ENCODE measurements at places on chromosomes 4 and X. TPM values are rescaled to one million over a fixed set of nuclear protein-coding genes. Genes with fewer than 3 reads are reported as not detected.
A peak's percentile ranks its signal among the peaks of the same experiment; 100 is the strongest.

- no peaks in the 10 kb centered on the region for H3K4me1 ChIP-seq
- H3K27ac ChIP-seq = no peak overlapping the region
- no peaks in the 10 kb centered on the region for H3K36me3 ChIP-seq
- DNase-seq = no peak
Measured at GRCh38 chrX:44039556-44039955, 66.4 kb upstream of the NDP start.

GRCh38 chr4:22537864-22538263 lies 22.0 kb upstream of the ADGRA3 start:
- no peaks in the 10 kb centered on the region for H3K4me1 ChIP-seq
- H3K36me3 ChIP-seq = peaks cover 1% of the 10 kb centered on the region
- H3K27ac ChIP-seq = no peak overlapping the region
- H3K4me3 ChIP-seq = no peak overlapping the region
- no peak for DNase-seq

DNA sequence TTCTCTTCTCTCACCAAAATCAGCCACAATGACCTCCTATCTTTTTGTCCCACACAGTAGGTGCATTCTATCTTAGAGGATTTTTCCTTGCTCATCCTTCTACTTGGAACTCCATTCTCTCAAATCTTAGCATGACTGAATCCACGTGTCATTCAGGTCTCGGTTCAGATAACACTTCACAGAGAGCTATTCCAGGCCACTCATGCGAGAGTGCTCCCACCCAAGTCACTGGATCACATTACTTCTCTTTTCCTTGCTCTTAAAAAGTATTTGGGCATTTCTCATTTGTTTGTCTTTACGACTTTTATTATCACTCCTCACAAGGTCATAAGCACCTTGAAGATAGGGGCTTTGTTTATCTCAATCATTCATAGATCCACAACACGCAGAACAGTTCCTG lies 647.5 kb upstream of the TENM3 start:
- no peak overlapping the region for H3K27ac ChIP-seq
- no peaks in the 10 kb centered on the region for H3K4me1 ChIP-seq
- H3K36me3 ChIP-seq = no peaks in the 10 kb centered on the region
- no peak overlapping the region for H3K4me3 ChIP-seq

DNA sequence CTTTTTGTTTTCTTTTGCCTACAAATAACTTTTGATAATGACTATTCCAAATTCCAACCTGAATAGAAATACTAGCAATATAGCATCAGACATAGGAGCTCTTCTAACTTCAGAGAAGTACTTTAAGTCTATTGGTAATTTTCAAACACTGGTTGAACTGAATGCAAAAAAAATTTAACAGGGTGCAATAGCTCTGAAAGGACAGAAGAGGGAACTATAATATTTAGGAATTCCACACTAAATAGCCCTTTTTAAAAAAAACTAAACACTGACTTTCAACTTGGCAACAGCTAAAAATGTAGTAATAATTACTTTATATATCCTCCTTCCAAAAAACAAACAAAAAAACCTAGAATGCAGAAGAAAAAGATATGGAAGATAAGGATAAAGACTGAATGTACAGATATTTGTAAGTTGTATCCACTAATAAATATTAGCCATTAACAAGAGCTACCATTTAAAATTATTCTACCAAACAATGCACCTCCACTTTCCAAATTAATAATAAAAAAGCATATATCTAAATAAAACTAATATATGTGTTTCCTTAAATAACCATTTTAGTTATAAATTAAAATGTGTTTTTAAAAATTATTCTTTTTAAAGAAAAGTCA lies 81.4 kb downstream of the FBXW7 start:
- no peaks in the 10 kb centered on the region for H3K36me3 ChIP-seq
- H3K27ac ChIP-seq = no peak overlapping the region
- H3K4me3 ChIP-seq = no peak overlapping the region
- H3K27me3 ChIP-seq = no peaks in the 10 kb centered on the region
- H3K4me1 ChIP-seq = peaks cover 29% of the 10 kb centered on the region
- DNase-seq = no peak

DNA sequence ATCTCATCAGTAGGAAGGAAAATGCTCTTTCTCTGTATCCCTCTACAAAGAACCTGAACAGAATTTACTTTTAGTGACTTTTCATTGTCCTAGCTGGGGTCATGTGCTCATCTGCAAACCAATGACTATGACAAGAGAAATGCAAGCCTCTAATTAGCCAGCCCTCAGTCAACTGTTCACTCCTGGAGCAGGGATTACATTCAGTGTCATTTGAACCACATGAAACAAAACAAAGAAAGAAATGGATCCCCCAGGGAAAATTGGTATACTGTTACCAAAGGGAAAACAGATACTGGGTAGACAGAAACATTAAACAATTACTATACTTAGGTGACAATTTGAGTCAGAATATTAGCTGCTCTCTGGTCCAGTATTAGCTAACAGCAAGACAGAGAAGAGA lies 173.6 kb downstream of the RCHY1 start:
- H3K4me3 ChIP-seq = no peak overlapping the region
- no peaks in the 10 kb centered on the region for H3K27me3 ChIP-seq
- H3K4me1 ChIP-seq = no peaks in the 10 kb centered on the region

DNA sequence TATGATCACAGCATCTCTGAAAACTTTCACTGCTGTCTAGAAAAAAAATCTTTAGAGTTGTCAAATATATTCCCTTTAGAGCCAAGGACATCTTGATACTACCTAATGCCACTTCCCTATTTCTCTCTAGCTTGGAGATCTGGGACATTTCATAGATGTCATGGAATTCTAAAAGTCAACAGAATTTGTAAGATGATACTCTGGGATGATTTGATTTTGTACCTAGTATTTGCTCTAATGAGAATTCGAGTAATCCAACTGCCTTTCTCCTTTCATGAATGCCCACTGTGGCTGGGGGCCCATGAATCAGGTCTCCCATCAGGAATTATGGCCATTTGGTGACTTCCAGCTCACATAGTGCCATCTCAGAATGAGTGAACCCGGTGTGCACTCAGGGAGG lies 73.2 kb downstream of the NHS start:
- no peak overlapping the region for H3K4me3 ChIP-seq
- DNase-seq = no peak
- H3K4me1 ChIP-seq = no peaks in the 10 kb centered on the region
- no peaks in the 10 kb centered on the region for H3K36me3 ChIP-seq
- H3K27ac ChIP-seq = no peak overlapping the region

GRCh38 chr4:171721937-171722336 lies 91.3 kb upstream of the GALNTL6 start:
- H3K4me3 ChIP-seq = no peak overlapping the region
- no peaks in the 10 kb centered on the region for H3K36me3 ChIP-seq
- H3K4me1 ChIP-seq = no peaks in the 10 kb centered on the region
- H3K27me3 ChIP-seq = no peaks in the 10 kb centered on the region
- no peak for DNase-seq

DNA sequence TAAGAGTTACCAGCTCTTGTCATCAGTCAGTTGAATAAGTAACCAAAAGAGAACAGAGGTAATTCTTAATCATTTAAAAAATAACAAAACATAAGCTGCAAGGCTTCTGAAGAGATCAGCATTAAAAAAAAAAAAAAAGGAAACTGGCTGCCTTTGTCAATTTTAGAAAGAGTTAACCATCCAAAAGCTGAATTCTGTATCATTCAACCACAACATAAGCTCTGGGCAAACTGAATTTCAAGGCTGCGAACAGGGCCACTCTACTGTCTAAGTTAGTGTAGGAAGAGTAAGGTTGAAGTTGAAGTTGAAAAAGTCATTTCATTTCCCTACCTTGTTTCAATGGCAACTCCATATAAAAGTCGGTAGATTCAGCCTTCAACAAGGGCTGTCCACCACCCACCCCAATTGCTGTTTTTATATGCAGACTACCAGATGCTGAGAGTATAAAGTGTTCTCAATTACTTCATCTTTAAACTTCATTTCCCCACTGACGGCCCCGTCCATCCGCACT lies 1.1 kb upstream of the LIN54 start:
- peak overlapping the region; percentile 92 for H3K27ac ChIP-seq
- peaks cover 25% of the 10 kb centered on the region for H3K36me3 ChIP-seq
- H3K4me1 ChIP-seq = peaks cover 36% of the 10 kb centered on the region

GRCh38 chr4:36255577-36255976 lies 11.3 kb upstream of the ARAP2 start:
- H3K4me1 ChIP-seq = peaks cover 45% of the 10 kb centered on the region
- DNase-seq = peak; percentile 85
- no peaks in the 10 kb centered on the region for H3K36me3 ChIP-seq
- H3K27ac ChIP-seq = peak overlapping the region; percentile 94
- H3K27me3 ChIP-seq = no peaks in the 10 kb centered on the region

- no peaks in the 10 kb centered on the region for H3K27me3 ChIP-seq
- H3K4me1 ChIP-seq = peaks cover 81% of the 10 kb centered on the region
- no peak for DNase-seq
- peaks cover 54% of the 10 kb centered on the region for H3K36me3 ChIP-seq
- no peak overlapping the region for H3K4me3 ChIP-seq
Measured at GRCh38 chr4:152103181-152103901, 342.5 kb upstream of the GATB start.

DNA sequence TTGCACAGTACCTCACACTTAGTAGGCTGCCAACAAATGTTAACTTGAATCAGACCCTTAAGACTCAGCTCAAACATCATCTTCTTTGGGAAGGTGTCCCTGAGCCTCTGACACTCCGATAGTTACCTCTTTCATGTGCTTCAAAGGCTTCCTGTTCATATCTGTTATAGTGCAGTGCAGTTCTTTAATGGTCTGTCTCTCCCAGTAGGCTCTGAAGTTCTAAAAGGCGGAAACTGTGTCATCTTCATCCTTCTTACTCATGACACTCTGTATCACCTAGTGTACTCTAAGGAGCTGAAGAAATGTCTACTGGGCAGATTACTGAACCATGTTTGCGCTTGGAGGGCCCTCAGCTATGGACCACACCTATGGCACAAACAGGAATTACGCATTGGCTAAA lies 2.1 kb upstream of the DIAPH2 start:
- H3K27me3 ChIP-seq = no peaks in the 10 kb centered on the region
- peak overlapping the region; percentile 71 for H3K27ac ChIP-seq
- no peaks in the 10 kb centered on the region for H3K36me3 ChIP-seq
- no peak overlapping the region for H3K4me3 ChIP-seq
- peaks cover 23% of the 10 kb centered on the region for H3K4me1 ChIP-seq
- DNase-seq = peak; percentile 18

HSFX3 gene
- total RNA-seq = not detected

POLN gene
- total RNA-seq = 2.5 TPM

ZCCHC18 gene
- 2.2 TPM for total RNA-seq

GPRASP1 gene
- total RNA-seq = 1.3 TPM

GPR34 gene
- total RNA-seq = 1.3 TPM

Measured in activated CD8-positive, alpha-beta T cell treated with anti-CD3 and anti-CD28 coated beads, Interleukin-2, amount 10 ng/mL, durations not matched to agents 7 days and 5 days (primary cell).